ENCODE measurements at places on chromosomes 3 and 15.

DNA sequence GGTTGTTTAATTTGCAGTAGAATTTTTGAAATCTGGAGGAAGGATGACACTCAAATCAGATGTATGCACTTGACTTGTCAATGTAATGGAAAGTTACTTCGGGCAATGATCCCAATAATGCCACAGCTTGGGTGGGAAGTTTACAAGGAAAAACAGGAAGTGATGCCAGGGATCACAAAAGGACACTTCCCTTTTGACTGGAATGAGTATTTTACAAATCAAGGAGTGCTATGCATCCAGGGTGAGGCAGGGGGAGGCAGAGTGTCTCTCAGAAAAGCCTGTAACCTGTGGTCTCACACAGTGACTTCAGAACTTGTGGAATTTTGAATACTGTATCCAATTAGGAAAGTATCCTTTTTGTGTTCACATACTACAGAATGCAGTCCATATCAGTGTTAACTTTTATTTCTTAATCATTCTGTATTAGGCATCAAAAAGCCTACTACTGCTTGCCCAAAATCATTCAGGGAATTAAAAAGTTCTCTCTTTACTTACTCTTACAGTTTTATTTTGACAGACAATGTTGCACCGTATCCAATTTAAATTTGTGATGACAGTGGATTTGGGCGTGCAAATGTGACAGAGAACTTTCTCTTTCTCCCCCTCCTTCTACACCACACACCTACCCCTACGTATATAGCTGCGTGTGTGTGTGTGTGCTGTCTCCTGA, 445.1 kb downstream of the MECOM start:
- DNase-seq: no peak

DNA sequence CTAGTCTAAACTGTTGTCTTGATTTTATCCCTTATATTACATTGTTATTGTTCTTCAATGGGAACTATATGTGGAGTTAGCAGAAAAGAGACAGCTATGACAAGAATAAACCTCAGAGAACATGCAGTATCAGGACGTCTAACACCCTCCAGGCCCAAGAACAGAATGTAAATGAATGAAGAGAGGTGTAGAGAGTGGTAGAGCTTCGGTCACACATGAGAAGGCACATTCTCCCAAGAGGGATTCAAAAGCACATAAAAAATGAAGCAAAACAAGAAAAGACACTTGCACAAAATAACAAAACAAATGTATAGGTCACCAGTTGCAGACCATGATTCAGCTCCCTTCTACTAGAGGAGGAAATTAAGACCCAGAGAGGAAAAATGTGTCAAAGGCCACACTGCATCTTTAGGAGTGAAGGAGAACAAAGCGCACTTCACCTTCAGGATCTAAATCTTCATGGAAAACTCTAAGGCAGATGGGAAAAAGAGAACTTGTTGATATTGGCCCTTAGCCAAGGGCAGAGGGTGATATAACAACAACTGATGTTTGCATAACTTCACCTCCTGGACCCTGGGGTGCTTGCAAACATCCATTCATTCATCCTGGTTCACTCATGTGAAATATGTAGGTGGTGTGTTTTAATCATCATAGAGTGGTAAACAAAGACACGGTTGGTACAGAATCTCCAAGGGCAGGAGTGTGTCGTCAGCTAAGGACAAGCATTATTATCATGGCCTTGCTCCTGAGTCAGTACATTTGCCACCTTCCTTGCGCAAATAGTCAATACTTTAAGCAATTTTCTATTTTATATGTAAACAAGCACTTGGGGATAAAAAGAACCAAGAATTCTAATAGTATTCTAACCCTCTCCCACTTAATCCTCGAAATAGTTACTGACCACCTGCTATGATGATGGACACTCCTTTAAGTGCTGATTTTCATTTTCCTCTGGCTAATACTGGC, 8.8 kb downstream of the NEK10 start:
- no peak for DNase-seq

DNA sequence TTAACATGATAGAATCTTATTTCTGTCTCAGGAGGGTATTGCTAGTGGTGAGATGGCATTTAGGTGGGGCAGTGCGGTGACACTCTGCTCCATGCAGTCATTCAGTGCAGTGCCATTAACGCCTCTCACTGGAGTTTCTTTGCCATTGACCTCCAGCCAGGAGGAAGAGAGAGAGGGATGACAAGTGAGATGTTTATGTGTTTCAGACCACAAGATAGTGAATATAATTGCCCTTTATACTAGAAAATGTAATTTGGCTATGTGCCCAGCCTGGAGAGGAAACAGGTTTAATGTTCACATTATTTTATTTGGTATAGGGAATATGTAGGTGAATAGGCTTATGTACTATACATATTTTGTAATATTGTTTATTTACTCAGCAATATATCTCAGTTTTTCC, 84.5 kb downstream of the ZIC1 start:
- no peak for DNase-seq

- no peak for DNase-seq
Observed at GRCh38 chr3:171797265-171797679, 13.0 kb downstream of the PLD1 start.

- no peak for DNase-seq
Observed at GRCh38 chr15:44490622-44491021, 46.3 kb upstream of the EIF3J start.

DNA sequence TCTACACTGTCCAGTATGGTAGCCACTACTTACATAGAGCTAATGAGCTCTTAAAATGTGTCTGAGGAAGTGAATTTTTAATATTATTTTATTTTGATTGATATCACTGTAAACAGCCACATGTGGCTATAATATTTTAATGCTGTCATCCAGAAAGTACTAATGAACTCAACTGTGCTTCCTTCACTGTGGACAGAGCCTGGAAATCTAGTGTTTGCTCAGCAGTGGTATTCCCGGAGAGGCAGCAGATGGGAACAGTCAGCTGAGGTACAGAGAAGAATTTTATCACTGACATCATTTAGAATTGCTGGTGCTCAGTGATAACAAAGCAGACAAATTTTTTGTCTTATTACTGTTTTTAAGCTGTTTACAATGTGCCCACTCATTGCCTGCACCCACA, 68.7 kb upstream of the ACP3 start:
- no peak for DNase-seq

DNA sequence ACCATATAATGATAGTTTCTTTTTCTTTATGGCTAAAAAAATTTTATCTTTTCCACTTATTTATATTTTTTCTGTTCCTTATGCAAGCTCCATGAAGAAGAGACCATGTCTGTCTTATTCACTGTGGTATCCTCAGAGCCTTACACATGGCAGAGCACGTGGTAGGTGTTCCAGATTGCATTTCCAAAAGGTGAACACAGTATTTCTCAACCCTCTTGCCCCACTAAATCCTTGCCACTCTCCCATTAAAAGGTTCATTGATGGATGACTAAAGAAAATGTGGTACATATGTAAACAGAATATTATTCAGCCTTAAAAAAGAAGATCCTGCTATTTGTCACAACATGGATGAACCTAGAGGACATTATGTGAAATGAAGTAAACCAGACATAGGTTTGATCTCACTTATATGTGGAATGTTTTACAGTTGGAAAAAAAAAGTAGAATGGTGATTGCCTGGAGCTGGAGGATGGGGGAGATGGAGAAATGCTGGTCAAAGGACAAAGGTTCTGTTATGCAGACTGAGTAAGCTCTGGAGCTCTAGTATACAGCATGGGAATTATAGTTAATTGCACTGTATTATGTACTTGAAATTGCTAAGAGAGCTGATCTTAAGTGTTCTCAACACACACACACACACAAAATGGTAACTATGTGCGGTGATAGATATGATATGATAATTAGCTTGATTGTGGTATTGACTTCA, 266.7 kb downstream of the CNTN3 start:
- no peak for DNase-seq

Data from head of caudate nucleus (tissue), 42 donors.